BE2C (cell line): ENCODE measurements at places on chromosomes 13 and 19.

DNA sequence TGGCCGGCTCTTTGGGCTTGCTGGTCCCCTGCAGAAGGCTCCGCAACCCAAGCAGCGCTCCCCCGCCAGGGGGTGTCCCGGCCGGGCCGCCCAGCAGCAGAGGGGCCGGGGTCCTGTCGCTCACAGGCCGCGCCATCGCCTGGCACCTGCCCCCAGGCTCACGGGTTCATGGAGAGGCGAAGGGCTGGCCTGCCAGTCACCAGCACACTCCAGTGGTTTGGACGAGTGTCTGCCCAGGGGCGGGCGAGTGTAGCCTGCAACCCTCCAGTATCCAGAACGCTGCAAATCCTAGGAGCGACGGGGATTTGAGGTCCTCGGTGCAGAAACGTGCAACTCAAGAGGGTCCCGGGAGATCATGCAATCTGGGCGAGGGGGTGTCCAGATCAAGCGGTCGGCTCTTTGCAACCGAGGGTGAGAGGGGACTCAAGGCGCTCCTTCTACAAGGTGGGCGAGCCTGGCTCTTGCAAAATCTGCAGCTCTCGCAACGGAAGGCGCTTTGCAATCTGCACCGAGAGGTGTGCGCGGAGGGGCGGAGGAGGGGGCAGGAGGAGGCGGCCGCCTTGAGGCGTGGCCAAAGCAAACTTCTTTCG, at the start of gene DBP:
Gene DBP (minus strand): TSS at position 521 of the 590 bp plus-strand sequence. CDS start 385 bp downstream, at position 136.
- peak; percentile 65 for DNase-seq

- no peak for DNase-seq
Observed at GRCh38 chr13:31043957-31044356, 111.5 kb downstream of the TEX26 start.

GRCh38 chr13:110589793-110590390, 25.5 kb upstream of the NAXD start:
- no peak for DNase-seq

DNA sequence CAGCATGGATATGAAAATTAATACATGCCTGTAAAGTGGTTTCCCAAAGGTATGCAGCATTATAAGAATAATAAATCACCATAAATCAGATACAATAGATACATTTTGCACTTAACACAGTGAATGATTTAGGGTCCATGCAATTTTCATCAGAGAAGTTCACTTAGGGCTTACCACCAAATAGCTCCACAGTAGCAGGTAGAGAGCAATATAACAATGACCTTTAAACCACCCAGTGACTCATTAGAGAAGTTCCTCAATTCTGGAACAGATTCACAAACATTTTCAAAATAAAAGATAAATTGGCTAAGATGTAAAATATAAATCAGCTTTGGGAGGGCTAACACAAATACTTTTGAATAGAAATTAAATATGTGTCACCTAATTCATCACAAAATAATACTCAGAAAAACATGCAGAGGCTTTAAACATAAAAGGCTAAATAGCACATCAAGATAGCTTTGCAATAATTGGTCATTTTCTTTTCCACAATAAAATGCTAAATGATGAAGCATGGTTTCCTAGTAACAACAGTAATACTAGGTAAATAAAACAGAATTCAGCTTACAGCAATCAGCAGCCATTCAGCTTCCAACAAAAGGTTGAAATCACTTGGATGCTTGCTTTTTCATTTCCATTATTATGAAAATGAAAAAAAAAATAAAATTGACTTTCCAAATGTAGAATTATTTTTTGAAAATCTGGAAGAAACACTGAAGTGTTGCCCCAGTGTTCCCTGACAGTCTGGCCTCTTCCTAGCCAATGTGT, 84.3 kb upstream of the NBEA start:
- DNase-seq: no peak
